ENCODE measurements at places on chromosomes 11 and 22.

- DNase-seq: no peak
Observed at GRCh38 chr11:19349340-19350025, 108.7 kb upstream of the E2F8 start.

GRCh38 chr22:39556970-39557841 lies 13.3 kb upstream of the CACNA1I start:
- peak; percentile 40 for DNase-seq

DNA sequence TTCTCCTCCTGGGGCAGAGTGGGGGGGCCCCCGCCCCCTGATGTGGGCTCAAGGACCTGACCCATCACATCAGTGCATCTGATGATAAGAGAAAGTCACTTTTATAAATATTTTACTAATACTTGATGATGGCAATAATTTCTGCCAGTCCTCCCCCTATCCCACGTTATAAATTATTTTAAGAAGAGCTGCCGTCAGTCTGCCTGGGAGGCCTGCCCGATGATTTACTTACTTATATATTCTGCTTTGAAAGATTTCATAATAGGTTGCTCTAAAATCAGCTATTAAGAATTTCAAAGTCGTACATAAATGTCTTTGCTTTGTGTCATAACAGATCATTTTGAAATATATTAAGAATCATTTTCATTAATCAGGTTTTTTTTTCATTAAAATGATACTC lies 58.8 kb downstream of the MYO18B start:
- DNase-seq: no peak

DNA sequence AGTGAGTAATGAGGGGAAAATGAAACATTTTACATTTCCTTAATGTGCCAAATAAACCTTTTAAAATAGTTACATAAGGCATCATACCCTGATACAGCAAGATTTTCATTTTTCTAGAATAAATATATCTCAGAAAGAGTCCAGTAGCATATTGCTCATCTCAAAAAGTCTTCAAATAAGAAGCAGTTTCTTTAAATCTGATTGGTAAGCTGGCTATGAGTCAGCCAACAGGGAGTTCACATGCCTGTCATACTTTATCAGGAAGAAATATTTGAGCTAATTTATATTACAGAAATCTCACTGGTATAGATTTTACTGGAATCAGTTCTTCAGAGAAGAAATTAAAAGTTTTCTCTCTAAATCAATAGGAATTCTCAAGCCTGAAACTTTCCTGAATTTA lies 258.1 kb downstream of the C11orf87 start:
- no peak for DNase-seq

- no peak for DNase-seq
Observed at GRCh38 chr11:108518581-108518980, 20.4 kb upstream of the POGLUT3 start.

GRCh38 chr11:117572671-117573070 lies 224.3 kb downstream of the DSCAML1 start:
- no peak for DNase-seq

- DNase-seq: no peak
Observed at GRCh38 chr22:19709063-19709769, 5.1 kb upstream of the SEPTIN5 start.
